Activated T-helper 1 cell treated with anti-CD3 and anti-CD28 coated beads, Interleukin-2, amount 50 U/mL, for 16 hours (primary cell): ENCODE measurements at places on chromosomes 4 and X.

GRCh38 chr4:128819082-128819742, 9.7 kb downstream of the JADE1 start:
- DNase-seq, result no peak

DNA sequence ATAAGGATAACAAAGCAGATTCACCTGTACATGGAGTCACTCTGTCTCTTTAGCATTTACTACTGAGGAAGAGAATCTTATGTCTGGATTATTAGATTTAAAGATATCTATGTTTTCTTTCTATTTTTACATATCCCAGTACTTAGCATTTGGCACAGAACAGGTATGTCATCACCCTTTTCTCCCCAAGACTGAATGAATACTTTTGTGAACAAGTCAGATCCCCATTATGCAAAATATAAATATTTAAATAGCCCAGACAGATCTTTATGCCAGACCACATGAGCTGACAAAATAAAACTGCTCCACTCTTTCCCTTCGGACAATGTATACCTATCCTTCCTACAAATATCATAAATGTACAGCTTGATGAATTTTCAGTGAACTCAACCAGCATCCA, 94.5 kb downstream of the CASK start:
- DNase-seq, result no peak

- DNase-seq, result no peak
Observed at GRCh38 chrX:41265615-41266014, 68.3 kb upstream of the DDX3X start.

GRCh38 chr4:126137782-126138170, 823.0 kb downstream of the FAT4 start:
- DNase-seq, result no peak

- no peak for DNase-seq
Observed at GRCh38 chr4:139669890-139670289, 4.3 kb downstream of the MGST2 start.

DNA sequence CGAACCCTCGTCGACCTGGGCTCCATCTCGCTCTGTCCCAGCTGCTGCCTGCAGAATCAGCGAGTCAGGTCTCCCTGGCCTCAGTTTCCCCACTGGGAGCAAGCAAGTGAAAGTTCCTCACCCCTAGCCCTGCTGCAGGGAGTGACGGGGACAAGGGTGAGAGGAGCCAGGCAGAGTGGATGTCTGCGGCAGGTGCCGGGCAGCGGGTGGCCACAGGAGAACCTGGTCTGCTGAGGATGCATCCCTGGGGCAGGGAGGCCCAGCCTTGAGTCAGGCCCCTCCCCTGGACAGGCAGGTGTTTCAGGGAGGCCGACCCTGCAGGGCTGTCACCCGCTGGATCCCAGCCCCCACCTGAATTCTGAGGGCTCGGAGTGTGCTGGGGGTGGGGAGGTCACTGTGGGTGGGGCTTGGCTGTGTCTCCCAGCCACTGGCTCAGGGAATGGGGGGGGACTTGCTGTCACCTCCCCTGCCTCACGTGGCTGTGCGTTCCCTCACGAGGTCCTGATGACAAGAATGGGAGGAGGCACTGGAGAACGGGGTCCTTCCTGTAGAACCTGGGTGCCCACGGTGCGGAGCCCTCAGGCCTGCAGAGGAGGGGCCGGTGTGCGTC, 33.2 kb downstream of the LRPAP1 start:
- no peak for DNase-seq

DNA sequence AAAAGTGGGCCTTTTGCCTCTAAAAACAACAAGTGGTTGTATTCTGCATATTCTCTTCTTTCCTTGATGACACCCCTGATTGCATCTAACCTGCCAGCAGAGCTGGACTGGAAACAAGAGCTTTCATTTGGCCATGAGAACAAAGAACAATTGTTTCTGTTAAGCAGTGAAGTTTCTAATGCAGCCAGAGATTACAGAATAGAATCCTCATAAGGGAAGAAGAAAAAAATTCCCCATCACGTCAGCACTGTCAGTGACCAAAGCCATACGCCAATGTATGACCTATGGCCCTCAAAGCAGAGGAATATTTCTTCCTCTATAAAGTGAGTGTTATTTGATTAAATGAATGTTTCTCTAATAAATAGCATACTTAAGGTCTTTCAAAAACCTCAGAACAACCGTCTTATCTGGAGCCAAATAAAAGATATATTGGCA, 529.1 kb upstream of the INTU start:
- no peak for DNase-seq
